ENCODE measurements at places on chromosomes 1 and 21.

- no peak for DNase-seq
These were observed 210.2 kb downstream of the APP start for GRCh38 chr21:25960402-25960801.

DNA sequence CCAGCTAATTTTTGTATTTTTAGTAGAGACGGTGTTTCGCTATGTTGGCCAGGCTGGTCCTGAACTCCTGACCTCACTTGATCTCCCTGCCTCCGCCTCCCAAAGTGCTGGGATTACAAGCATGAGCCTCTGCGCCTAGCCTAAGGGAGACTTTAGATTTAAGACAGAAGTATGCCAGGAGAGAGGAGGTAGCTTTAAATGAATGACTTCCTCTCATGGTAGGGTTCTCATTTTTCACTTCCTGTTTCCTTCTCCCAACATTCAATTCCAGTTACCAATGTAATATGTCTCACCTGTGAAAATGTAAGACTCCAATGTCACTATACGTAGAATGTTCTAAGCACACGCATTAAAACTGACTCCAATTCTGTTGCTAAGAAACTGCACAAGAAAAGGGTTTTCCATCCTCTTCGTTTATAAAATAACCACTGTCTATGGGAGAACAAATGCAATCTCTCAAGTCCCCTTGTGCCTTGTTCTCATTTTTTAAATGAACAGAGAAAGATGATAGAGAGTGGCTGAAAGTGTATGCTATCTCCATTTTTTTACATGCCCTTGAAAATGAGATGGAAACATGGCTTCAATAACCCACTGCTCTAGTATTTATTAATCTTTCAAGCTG lies 140.0 kb downstream of the SLC45A1 start:
- no peak for DNase-seq

GRCh38 chr1:158274797-158275196 lies 14.9 kb upstream of the CD1C start:
- no peak for DNase-seq

DNA sequence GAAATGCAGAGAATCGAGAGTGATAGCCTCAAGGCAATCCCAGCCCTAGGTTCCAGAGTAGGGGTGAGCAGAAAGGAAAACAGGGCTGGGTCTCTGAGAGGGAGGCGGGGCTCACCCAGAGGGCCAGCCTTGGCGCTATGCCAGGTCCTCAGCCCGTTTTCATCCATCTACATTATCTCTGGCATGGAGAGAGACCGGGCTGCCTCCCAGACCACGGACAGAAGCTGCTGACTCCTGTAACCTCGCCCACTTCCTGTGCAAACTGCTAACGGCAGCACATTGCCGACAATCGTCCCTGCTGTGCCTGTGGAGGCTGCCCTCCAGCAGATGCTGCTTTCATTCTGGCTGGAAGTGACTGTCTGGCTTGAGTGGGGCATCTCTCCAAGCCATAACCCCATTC lies 569.1 kb downstream of the NPHP4 start:
- DNase-seq = no peak

GRCh38 chr1:84753516-84754385 lies 63.5 kb upstream of the SSX2IP start:
- peak; percentile 75 for DNase-seq

DNA sequence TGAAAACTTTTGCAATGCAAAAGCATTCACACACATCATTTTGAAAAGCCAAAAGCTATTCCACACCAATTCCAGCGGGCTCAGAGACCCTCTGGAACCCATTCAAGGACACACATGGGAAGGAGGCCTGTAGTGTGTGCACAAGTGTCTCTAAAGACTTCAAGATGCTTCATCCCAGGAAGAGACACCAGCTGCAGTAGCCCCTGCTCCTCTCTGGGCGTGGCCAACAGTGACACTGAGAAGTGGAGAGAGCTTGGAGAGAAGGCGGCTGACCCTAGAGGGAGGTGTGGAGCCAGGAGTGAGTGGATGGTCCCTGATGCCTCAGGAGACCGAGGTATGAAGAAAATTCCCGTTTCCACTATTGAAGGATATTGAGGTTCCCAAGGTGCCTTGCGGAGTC lies 14.9 kb upstream of the TNNI1 start:
- peak; percentile 21 for DNase-seq

- DNase-seq = no peak
These were observed 18.3 kb downstream of the ZNHIT6 start for GRCh38 chr1:85689775-85690404.

GRCh38 chr1:170326186-170326585 lies 180.4 kb downstream of the NTMT2 start:
- DNase-seq = no peak

DNA sequence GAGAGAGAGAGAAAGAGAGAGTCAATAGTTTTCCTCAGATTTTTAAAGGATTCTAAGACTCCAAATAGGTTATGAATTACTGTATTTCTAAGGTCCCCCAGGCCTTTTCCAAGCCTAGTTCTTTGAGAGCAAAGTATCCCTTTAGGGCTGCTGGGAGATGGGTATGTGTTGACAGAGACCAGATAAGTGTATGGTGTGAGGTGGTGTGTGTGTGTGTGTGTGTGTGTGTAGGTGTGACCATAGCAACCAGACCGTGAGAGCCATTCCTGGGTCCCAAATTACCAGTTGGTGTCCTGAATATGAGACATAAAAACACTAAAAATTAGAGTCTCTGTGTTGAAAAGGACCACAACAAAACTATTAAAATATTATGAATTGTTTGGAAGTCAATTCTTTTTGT lies 41.7 kb upstream of the DNAJC6 start:
- DNase-seq = no peak

DNA sequence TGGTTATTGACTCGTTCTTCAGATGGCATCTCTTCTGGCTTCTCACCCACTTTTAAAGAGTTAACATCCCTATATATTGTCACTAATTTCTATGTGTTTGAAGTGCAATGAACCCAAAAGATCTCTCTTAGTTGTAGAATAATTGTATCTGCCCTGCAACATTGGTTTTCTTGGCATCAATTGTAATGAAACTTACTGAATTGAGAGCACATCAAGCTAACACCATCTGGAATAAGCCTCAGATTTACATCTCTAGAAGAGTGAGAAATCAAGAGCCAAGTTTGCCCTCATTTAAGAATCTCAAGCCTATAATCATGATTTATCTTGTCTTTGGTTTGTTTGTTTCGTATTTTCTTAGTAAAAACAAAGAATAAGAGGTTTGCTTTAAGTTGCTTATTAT lies 372.6 kb upstream of the LRRC7 start:
- no peak for DNase-seq

- no peak for DNase-seq
These were observed 35.5 kb downstream of the PDE9A start for GRCh38 chr21:42688841-42689371.

- DNase-seq = no peak
These were observed 15.9 kb downstream of the TNFRSF25 start for GRCh38 chr1:6450005-6450450.

GRCh38 chr1:222618880-222619596 lies 1.1 kb downstream of the MIA3 start:
- DNase-seq = peak; percentile 33

Measured in fibroblast of pulmonary artery (primary cell).